ENCODE measurements at places on chromosomes 6 and 20.
A peak's percentile ranks its signal among the peaks of the same experiment; 100 is the strongest.

DNA sequence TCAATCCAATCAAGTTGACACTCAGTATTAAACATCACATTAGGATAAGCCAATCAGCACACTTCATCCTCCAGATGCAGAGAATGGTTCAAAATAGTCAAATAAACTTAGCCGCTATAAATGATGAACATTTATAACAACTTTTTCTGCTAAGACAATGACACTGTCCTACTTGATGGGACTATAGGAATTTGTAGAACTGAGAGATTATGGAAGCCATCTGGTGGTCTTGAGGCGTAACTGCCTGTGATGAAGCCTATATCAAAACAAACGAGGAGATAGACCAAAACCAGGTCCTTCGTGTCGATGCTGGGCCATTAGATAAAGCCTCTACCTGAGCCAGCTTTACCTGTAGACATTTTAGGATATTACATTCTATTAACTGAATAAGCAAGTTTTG, 631.1 kb downstream of the COL12A1 start:
- DNase-seq: no peak

- DNase-seq: no peak
Measured at GRCh38 chr6:84731901-84732300, 32.5 kb downstream of the TBX18 start.

DNA sequence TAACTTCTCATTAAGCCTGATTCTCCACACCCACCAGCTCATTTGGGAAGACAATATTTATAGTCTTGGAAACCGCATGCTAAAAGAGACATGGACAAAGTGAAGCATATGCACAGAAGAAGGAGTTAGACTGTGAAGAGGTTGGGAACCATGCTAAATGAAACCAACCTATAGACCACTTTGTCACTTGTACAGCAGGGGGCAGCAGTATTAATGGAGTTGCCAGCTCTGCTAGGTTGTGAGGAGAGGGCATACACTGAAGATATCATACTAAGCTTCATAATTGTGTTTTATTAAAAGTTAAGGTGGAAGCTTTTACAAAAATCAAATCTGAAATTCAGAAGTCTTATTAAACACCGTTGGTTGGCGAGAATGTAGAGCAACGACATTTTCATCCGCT, 38.3 kb upstream of the HMGCLL1 start:
- DNase-seq: no peak

DNA sequence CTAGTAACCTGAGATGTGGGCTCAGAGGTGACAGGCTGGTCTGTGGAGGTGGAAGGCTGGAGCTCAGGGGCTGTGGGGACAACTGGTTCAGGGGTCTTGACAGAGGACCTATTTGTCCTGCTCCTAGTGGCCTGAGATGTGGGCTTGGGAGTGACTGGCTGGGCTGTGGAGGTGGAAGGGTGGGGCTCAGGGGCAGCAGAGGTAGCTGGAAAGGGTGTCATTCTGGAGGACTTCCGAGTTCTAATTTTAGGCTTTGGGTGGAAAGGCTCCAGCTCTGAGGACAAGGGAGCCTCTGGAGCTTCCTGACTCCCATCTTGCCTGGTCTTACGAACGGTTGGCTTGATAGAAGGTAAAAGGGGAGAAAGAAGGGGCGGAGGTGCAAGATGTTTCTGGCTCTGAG, 11.5 kb downstream of the MDC1 start:
- no peak for DNase-seq

DNA sequence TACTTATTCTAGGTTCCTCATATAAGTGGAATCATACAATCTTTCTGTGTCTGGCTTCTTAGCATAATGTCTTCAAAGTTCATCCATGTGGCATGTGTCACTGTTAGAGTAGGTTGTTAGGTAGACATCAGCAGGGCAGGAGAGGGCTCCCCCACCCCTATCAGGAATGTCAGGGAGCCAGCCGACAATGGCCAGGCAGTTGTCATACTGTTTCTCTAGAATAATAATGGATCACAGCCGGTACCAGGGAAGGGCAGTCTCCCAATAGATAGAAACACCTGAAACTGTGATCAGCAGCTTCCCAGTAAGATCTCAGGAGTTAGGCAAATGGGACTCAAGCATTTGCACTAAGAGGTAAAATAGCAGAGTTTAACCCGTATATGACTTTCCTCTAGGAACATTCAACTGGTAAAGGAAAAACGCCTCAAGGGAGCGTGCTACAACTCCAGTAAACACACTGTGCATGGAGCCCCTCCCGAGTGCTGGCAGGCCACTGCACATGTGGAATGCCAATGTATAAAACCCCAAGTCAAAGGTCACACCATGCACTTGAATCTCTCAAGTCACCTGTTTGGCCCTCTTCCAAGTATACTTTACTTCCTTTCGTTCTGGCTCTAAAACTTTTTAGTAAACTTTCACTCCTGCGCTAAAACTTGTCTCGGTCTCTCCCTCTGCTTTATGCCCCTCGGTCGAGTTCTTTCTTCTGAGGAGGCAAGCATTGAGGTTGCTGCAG, 29.8 kb upstream of the SIRT5 start:
- no peak for DNase-seq

DNA sequence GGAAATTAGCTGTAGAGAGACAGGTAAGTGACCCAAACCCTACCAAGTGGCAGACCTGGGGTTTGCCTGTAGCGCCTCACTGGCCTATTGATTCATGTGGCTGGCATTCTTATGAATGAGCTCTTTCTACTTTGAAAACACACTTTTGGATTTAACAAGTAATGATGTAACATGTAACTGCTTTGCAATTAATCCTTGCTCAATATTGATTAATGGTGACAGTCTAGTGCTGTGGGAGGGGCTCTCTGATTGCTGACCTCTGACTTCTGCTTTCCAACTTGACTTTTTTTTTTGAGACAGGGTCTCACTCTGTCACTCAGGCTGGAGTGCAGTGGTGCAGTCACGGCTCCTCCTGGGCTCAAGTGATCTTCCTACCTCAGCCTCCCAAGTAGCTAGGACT, 82.7 kb downstream of the TIAM2 start:
- DNase-seq: no peak

DNA sequence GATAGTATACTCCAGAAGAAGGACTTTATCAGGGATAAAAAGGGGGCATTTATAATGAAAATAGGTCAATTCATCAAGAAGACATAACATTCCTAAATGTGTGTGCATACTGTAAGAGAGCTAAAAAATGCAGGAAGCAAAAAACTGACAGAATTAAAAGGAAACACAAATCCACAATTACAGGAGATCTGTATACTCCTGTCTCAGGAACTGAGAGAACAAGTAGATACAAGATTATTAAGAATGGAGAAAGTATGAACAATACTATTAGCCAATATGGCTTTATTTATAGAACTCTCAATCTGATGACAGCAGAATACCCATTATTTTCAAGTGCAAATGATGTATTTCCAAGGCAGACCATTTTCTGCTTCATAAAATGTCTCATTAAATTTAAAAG, 167.7 kb upstream of the BMP5 start:
- DNase-seq: no peak

- no peak for DNase-seq
Measured at GRCh38 chr6:13729891-13730290, 18.3 kb upstream of the RANBP9 start.

DNA sequence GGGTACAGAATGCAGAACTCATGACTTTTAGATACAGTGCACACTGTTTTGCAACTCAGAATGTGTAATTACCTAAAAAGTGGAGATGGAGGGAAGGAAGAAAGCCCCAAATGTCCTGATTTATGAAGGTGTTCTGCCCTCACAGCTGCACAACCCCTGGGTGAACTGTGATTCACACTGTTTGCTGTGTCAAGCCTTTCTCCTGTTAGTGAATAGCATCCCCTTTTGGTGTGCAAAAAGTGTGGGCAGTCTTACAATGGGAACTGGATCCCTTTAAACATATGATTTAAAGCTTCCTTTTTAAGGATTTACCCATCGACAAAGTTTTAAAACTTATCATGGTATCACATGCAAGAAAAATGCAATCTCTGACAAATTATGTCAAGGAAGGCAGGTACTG, 633.4 kb upstream of the EPHA7 start:
- DNase-seq: no peak

DNA sequence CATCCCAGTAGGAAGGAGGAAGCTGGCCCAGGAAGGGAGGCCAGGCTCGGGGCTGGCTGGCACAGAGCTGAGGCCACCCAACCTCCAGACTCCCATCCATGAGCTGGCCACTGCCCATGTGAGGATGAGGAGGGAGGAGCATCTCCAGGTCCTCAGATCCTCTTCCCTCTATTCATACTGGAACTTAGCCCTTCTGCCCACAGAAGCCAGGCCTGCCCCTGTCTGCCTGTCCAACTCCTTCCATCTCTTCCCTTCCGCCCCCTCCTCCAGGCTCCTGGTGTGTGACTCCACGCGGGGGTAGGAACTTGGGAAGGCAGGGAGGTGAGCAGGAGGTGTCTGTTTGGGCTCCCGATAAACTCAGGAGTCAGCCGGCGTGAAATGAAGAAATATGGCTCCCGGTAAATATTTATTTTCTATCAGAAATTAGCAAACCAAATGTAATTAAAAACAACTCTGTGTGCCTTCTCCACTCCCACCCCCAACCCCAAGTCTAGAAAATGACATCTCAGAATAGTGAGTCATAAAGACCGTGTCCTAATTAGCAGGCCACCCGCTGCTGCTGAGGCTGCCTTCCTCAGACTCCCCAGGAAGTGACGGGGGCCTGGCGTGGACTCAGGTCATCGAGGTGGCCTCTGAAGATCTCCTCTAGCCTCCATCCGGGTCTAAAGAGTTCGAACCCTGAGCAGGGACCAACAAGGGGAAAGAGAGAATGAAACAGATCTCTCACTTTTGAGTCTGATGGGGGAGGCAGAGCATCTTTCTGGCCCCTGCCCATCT, 81.9 kb downstream of the MDGA1 start:
- DNase-seq: no peak

DNA sequence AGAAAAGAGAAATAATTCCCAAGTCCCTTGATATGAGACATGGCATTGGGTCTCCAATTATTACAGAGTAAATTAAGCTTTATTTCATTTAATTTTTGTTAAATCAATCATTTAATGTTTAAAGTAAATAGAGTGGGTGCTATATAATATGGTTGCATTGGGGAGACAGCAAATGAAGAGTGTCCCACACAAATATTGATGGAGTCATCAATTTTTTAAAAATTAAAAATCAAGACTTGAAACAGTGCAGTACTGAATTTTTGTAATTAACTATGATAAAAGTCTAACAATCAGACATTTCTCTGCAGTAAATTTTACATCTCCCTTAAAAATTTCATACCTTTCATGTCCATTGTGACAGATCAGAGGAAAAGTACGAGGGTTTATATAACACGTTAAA, 193.9 kb upstream of the ID4 start:
- no peak for DNase-seq

GRCh38 chr20:61253640-61254511, 1.8 kb downstream of the CDH4 start:
- no peak for DNase-seq

GRCh38 chr20:22920898-22921297, 114.2 kb upstream of the SSTR4 start:
- DNase-seq: no peak

DNA sequence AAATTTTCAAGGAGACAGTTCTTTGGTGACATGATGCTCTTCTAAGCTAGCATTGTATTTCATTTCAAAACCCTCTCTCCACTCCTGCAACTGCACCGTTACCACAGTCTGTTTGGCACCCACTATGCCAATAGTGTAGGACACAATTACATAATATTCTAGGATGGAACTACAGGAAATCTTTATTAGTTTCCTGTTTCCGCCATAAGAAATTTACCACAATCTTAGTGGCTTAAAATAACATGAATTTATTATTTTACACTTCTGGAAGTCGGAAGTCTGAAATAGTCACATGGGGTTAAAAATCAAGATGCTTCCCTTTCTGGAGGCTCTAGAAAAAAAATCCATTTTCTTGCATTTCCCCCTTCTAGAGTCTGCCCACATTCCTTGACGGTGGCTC, 733.1 kb downstream of the HDGFL1 start:
- no peak for DNase-seq

- DNase-seq: no peak
Measured at GRCh38 chr6:111423055-111423633, 59.9 kb downstream of the REV3L start.

GRCh38 chr20:17762243-17762872, 62.6 kb downstream of the BANF2 start:
- DNase-seq: no peak

DNA sequence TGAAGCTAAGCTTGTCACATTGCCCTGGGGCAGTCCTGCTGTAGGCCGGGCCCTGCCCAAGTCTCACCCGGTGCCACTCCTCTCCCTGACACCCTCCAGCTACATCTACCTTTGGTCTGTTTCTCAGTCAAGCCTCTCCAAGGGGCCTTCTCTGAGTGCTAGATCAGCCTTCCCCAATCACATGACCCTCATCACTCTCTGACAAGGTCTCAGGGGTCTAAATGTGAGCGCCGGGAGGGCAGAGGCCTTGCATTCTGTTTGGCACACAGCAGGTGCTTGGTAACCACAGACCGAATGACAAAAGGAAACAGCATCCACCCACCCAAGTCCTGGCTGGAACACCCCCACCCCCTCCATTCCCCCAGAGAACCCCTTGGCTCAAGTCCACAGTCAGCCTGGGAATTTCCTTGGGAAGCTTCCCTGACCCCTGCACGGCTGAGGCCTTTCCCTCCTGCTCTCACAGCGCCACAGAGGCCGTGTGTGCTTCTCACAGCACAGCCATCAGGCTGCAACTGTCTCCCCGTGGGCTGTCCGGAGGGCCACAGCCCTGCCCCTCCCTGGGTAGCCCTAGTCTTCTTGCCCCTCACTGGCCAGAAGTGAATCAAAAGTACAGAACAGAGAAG, 32.9 kb downstream of the PKIG start:
- DNase-seq: peak; percentile 33

DNA sequence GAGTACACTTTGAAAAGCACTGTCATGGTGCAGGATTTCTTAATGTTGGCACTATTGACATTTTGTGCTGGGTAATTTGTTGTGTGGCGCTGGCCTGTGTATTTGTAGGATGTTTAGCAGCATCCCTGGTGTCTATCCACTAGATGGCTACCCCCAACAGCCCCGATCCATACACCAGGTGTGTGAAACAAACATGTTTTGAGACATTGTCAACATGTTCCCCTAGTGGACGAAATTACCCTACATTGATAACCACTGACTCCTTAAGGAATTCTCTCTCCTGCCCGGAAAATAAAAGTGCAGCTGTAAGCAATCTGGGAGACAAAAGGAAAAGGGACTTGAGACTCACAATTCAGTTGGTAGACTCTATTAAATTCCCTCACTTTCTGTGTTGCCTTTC, 52.6 kb upstream of the TMEM200A start:
- DNase-seq: no peak

DNA sequence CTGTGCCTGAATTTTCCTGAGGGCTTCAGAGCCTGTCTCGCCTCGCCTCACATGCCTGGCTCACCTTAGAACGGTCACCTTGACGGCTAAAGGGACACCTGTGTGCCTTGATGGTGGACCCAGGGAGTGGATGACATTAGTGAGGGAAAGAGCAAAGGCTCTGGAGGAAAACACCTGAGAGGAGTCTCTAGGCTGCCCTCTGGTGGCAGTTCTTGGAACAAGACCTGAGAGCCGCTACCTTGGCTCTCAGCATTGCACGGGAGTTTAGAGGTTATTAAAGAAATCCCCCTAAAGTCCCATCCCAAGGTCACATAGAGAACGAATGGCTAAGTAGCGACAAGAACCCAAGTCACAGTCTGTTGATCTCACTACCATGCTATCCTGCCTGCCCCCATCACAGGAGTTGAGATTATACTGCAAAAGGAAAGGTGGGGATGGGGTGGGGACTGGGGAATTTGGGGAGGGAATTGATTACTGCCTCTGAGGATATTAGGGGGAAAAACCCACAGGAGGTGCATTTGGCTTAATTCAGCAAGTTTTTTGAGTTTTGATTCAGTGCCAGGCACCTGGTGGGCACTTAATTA, 7.9 kb upstream of the CDSN start:
- DNase-seq: peak; percentile 64
